ENCODE measurements at places on chromosomes 1 and 21.
A peak's percentile ranks its signal among the peaks of the same experiment; 100 is the strongest.

DNA sequence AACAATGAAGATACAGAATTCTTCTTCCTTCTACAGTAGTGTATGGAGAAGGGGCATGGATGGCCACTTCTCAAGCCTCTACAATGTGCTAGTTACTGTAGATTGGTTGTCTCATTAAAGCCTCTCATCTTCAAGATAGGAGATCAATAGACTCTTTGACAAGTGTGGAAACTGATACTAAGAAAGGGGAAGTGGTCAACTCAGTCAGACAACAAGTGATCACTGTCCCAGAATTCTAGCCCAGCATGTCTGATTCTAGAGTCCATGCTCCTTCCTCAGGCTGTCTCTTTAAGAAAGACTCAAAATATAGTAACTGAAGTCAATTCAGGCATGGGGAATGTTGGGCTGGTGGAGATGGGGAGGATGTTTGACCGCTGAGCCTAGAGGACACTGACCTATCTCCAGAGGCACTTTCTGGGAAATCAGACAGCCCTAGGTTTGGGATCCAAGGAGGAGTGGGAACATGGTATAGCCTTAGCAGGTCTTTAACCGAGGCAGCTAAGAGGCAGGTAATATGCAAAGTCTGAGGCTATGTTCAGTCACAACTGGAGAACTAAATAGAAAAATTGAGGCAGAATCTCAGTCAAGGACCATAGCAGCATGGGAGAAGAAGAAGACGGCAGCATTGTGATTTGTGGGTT lies 39.3 kb upstream of the EYA3 start:
- no peak for DNase-seq

DNA sequence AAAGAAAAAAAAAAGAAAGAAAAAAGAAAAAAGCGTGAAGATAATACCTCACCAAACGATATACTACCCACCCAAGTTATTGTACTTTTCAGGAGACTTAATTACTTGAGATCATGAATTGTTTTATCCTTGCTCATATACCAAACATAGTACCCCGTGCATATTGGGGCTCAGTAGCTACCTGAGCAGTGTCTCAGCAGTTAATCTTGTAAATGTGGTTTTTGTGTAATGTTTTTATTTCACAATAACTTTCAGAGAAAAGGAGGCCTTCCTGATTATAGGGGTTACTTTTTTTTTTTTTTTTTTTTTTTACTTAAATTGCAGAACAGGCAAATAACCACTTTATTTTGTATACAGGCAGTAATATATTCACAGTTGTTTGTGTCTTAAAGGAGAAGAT lies 80.3 kb downstream of the OSBPL9 start:
- no peak for DNase-seq

DNA sequence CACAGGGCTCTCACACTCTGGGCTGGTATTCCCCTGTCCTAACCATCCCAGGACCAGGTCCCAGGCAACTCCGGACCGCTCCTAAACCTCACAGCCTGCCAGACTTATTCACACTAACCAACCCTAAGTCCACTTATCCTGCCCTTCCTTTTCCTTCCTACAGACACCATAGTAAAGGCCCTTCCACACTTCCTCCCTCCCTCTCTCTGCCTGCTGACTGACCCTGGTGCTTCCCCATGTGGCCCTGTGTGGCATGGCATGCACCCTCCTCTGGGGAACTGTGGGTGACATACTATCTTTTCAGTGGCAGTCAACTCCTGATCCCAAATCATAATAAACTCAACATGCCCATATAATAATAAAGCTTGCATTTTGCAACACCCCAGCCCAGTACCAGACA lies 155.1 kb upstream of the DNAH14 start:
- DNase-seq, result no peak

- no peak for DNase-seq
These were observed 106.4 kb downstream of the IFI44 start for GRCh38 chr1:78755986-78756385.

GRCh38 chr1:17791055-17791390 lies 35.9 kb downstream of the ACTL8 start:
- no peak for DNase-seq

GRCh38 chr1:40224040-40224439 lies 23.7 kb upstream of the TMCO2 start:
- DNase-seq, result no peak

- no peak for DNase-seq
These were observed 83.4 kb downstream of the PSMG1 start for GRCh38 chr21:39099859-39100258.

- no peak for DNase-seq
These were observed 163.4 kb upstream of the SGIP1 start for GRCh38 chr1:66370462-66370971.

DNA sequence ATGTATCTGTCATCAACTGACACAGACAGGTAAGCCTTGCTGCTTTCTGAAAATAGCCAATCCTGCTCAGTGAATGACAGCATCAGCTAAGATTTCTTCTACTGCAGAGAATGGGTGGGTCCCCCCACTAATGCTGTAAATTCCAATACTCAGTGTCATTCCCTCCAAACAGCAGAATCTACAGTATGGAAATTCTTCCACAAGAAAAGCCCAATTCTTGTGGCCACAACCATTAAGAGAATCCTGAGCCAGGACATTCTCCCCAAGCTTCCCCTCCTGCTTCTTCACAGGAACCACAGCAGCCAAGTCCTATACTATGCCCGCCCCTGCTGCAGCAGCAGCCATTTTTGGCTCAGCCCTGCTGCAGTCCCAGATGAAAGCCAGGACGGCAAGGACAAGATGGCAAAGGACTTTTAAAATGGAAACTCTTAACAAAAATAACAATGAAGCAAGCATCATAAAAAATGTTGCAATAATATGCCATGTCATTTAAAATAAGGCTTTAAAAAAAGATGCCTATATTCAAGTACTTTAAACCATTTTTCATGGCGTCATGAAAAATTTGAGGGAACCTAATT lies 26.8 kb downstream of the EIF4G3 start:
- DNase-seq, result no peak

GRCh38 chr21:35547946-35548774 lies 499.1 kb upstream of the RUNX1 start:
- no peak for DNase-seq

GRCh38 chr1:205325334-205325884 lies 3.9 kb upstream of the NUAK2 start:
- DNase-seq, result peak; percentile 75

DNA sequence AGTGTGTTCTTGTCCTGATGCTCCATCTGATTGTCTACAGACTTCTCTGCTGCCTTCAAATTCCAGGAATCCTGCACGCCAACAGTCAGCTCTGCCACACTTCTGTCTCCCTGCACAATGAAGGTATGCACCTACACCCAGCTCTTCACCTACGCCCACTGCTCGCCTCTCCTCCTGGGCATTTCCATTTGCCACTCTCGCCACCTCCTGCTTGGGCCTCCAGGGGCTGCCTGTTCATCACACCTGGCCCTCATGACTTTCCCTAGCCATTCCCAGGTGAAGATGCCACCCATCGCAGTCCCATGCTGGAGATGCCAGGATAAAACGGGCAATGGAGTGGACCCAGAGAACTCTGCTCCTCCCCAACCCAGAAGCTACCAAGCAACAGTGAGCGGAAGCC lies 96.5 kb upstream of the ATP1A1 start:
- no peak for DNase-seq

DNA sequence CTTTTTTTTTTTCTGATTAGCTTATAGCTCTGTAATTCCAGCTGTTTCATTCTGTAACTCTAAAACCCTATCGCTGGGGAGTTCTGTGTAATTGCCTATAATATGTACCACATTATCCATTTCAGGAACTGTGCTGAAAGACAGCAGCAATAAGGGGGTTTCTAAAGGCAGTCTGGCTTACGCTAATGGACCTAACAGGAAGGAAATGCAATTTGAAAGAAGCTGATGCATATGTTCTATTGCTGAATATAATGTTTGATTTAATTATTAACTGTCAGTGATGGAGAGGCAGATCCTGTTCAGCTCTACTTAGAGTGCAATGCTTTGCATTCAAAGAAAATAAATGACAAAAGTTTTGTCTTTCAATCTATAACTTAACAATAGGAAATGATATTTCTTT lies 209.4 kb upstream of the SNX7 start:
- no peak for DNase-seq

GRCh38 chr1:151565502-151566189 lies 25.5 kb downstream of the TUFT1 start:
- DNase-seq, result no peak

DNA sequence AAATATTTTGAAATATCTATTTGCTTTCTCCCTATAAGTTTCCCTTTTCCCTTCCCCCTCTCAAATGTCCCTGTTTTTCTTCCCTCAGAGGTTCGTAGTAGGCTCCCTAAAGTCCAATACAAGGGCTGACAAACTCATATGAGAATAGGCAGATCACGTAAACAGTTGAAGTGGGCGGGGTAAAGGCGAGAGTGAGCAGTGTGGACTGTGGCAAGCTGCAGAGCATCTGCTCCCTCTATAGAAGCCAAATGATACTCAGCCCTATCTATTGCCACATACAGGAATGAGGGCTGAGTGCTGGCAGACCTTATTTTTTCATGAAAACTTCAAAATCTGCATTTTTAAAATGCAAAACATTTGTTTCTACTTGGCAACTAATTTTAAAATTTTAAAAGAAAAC lies 26.3 kb downstream of the PRDX6 start:
- DNase-seq, result no peak

DNA sequence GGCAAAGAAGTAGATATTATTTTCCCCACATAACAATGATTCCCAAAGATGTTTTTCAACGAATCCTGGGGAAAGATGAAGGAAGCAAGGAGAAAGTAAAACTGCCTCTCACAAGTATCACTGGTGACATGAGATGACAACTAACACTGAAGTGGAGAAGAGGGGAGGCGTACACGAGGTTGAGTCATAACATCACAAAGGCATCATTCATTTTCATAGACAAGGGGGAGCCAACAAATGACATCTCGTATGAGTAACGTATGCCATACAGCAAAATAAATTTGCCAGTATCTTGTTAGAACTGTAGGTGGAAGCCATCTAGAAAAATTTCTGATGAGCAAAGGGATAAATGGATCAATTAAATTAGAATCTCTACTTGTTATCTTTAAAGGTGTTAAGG lies 56.6 kb downstream of the ATP1B1 start:
- no peak for DNase-seq

DNA sequence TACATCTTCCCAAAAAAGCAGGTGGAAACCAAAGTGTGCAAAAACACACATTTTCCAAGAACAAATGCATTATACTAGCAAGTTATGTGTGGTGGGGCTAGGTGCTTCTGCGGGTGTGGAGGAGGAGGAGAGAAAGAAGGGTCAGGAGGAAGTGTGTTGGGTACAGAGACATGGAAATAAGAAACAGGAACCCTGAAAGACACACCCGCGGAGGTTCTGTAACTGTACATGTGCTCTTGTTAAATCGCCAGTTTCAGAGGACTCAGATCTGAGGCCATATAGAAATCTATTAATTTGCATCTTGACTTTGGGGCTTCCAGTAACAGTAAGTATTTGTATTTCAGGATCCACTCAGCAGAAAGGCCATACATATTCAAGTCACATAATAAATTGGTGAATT lies 30.9 kb downstream of the ERG start:
- DNase-seq, result no peak

- DNase-seq, result peak; percentile 1
These were observed 12.1 kb downstream of the ARHGEF16 start for GRCh38 chr1:3466366-3467075.

GRCh38 chr1:31470794-31471315 lies 57.8 kb downstream of the SERINC2 start:
- DNase-seq, result no peak

- no peak for DNase-seq
These were observed 64.6 kb upstream of the RALGPS2 start for GRCh38 chr1:178660461-178660860.

DNA sequence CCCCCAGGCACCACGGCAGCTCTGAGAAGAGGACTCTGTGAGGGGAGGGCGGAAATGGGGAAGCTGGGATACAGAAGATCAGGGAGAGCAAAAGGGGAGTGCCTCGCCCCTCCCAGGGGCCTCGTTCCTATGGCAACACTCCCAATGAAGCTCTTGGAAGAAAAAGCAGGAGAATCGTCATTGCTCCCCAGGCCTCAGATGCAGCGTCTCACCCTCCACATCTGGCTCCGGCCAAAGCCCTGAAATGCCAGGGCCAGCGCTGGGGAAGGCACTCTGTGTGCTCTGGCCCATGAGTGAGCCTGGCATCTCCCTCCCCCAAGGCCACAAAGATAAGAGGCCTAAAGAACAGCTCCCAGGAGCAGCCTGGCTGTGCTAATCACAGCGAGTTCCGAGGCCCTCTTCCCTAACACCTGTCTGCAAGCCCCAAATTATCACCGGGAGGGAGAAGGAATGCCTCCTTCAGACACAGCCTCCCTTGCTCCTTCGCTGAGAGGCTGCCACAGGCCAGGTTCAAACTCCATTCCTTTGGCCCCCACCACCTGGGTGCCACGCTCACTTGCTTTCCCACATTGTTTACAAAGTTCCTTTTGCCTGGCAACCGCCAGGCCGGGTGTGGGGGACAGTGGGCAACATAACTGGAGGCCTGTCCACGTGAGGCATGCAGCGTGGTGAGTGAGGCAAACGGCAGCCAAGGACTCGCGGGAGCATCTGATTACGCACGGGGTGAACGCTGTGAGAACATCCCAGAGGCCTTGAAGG lies 27.8 kb downstream of the ECE1 start:
- DNase-seq, result no peak

- no peak for DNase-seq
These were observed 44.0 kb downstream of the PTAFR start for GRCh38 chr1:28132171-28133167.
